ENCODE measurements at places on chromosomes 12 and 14.
A peak's percentile ranks its signal among the peaks of the same experiment; 100 is the strongest.

DNA sequence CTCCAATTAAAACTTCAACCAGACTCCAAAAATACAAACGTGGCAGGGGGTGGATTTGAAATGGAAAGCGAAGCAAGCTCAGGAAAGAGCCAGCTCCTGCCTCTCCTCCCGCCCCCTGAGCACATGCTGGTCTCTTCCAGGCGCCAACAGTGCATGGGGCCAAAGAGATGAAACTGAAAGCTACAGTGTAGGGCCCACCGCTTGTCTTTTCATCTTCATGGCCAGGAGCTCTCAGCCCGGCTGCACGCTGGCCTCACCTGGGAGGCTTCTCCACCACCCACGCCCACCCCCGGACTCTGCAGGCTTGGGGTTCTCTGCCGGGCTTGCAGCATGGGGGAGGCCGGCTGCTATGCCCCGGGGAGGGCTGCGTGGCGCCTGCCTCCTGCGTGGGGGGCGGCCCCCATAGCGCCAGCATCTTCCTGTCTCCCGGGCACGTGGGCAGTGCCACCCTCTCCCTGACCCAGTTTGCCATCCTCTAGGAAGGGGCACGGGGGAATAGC lies 2.0 kb downstream of the RIMBP2 start:
- no peak for DNase-seq

- no peak for DNase-seq
These were observed 43.5 kb downstream of the MIPOL1 start for GRCh38 chr14:37241198-37241597.

GRCh38 chr14:50666772-50667683 lies 1.1 kb downstream of the SAV1 start:
- DNase-seq, result peak; percentile 52

GRCh38 chr12:69512820-69513219 lies 42.6 kb downstream of the FRS2 start:
- DNase-seq, result no peak

DNA sequence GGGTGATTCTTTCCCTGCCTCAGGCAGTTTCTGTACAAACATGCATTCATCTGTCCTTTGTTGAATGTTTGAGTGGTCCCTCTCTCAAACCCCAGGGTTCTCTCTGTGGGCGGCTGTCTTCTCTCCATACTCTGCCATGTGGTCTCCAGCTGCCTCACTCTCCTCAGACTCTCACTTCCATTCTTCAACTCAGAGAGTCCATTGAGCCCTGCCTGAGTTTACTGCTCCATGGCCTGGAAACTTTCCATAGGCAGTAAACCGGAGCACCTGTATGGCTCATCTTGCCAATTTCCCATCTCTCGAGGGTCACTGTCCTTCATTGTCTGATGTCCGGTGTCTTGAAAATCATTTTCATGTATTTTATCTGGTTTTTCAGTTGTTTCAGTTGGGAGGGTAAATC lies 11.3 kb downstream of the C14orf132 start:
- no peak for DNase-seq

DNA sequence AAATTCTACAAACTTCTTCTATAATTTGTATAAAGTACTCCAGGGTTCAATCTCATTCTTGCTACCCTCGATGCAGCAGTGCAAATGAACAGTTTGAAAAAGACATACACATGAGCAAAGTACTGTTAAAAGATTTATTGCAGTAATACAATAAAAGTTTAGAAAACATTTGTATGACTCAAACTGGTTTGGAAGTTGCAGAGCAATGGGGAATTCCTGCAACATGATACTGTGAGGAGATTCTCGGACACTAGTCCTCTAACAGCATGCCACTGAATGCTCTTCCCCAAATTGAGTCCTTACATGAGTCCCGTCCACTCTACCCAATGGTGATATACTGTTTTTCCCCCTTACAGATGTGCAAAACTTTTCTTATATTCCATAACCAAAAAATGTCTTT lies 45.4 kb downstream of the ATG14 start:
- DNase-seq, result no peak

DNA sequence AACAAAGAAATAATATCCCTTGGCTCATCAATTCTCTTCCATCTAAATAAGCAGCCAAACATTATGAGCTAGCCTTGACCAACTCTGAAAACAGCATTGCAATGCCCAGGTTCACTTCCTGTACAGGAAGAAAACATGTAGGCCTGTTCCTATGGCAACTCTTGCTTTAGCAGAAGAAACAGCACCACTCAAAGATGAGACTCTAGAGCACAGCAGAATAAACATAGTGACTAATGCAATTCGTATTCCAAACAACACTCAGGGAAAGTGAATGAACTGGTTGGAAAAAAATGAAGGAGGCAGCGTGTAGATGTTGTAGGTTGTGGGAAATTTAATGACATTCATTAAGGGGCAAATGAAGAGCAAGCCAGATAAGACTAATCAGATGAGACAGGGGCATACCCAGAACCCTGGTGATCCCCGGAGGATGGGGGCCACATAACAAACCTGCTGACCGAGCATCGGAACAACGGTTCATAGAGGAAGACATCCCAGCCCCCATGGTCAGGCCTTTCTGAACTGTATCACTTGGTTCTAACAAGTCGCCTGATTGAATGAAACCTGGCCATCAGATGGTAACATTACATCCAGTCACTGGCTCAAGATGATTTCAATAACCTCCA lies 9.0 kb downstream of the ARHGDIB start:
- DNase-seq, result no peak

GRCh38 chr12:27464220-27464554 lies 17.7 kb downstream of the SMCO2 start:
- peak; percentile 81 for DNase-seq

DNA sequence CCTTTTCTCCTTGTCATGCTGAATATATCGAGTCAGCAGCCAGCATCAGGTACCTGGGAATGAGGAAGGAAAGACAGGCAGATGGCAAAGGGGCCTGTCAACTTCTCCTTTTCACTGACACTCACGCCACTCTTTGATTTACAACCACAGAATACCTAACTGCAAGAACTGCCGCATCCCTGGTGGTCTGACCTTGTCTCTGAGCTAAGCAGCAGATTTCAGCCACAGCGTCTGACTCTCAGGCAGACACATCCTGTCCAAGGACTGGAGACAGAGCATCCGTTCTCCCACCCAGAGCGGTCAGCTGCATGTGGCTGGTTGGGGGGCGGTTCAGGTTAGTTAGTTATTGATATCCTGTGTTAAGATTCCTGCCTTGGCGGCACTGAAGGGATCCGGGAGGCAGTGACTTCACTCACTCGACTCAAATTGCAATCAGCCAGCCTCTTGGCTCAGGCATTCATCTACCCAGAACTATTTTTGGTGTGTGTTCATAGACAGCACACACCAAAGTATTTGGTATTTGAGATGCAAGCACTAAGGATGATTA lies 11.2 kb upstream of the MAP1LC3B2 start:
- DNase-seq, result no peak

- DNase-seq, result no peak
These were observed 127.0 kb downstream of the TSPAN9 start for GRCh38 chr12:3204143-3204542.

GRCh38 chr12:58621126-58621525 lies 299.2 kb downstream of the LRIG3 start:
- no peak for DNase-seq

- DNase-seq, result no peak
These were observed 815.7 kb downstream of the NRXN3 start for GRCh38 chr14:78985668-78986381.

DNA sequence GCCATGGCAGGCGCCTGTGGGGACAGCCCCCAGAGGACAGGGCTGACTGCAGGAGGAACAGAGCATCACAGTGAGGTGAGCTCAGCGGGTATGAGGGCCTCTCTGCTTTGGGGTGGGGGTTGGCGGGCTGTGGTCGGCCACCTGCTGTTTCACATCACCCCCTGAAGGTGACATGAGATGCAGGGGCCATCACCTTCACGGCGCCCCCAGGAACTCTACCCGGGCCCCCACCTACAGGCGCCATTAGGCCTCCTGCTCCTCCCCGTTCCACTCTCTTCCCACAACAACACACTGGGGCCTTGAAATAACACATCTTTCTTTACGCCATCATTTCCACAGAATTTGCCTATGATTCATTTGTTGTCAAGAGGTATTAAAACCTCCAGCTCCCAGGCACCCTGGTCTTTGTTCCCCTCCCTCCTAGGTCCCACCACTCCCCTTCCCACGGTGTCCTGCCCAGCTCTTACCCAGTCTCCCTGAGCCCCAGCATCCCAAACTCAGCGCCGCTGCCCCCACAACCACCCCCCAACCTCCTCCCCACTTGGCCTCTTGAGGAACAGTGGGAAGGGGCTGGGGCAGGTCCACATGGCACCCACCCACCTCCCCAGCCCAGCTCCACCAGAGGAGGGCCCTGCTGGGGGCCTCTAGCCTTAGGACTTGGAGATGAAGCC lies 12.7 kb upstream of the HDAC7 start:
- no peak for DNase-seq

- no peak for DNase-seq
These were observed 141.8 kb upstream of the RASSF8 start for GRCh38 chr12:25816637-25817036.

- DNase-seq, result no peak
These were observed 8.1 kb upstream of the FGF23 start for GRCh38 chr12:4387607-4388006.

GRCh38 chr12:83823386-83824045 lies 1089.1 kb downstream of the SLC6A15 start:
- no peak for DNase-seq

DNA sequence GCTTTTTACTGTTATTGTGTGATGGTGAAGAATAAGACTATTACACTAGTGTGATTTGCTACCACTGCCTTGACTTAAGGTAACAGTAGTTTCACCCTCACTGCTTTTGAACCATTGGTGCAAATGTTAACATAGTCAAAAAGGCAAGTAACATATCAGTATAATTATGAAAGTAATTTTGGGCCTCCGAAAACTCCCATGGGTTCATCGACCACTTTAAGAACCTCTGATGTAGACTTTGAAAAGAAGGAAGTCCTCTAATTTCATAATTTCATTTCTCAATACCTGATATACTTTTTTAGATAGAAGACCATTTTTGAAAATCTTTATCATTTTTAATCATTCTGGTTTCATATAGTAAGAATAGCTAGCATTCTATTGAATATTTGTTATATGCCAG lies 57.7 kb downstream of the ETNK1 start:
- no peak for DNase-seq

- no peak for DNase-seq
These were observed 6.8 kb downstream of the KNTC1 start for GRCh38 chr12:122533856-122534255.

- no peak for DNase-seq
These were observed 398.8 kb upstream of the RGS6 start for GRCh38 chr14:71533390-71533789.

- no peak for DNase-seq
These were observed 160.1 kb upstream of the TMPO start for GRCh38 chr12:98355322-98355721.

DNA sequence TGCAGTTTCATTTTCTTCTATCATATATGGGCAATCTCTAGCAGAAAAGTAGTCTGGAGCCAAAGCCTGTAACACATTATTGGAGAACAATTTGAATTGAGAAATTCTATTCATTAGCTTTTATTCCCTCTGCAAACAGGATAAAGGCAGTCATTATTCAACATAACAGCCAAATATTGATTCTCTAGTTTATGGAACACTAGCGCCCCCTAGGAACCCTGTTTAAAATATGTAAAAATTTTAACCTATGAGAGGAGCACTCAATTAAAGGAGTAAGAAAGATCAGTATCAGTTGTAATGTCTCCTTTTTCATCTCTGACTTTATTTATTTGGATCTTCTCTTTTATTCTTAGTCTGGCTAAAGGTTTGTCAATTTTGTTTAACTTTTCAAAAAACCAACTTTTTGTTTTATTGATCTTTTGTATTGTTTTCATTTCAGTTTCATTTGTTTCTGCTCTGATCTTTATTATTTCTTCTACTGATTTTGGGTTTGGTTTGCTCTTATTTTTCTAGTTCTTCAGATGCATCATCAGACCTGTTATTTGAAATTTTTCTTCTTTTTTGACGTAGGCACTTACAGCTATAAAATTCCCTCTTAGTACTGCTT lies 4.8 kb upstream of the LMNTD1 start:
- DNase-seq, result no peak

DNA sequence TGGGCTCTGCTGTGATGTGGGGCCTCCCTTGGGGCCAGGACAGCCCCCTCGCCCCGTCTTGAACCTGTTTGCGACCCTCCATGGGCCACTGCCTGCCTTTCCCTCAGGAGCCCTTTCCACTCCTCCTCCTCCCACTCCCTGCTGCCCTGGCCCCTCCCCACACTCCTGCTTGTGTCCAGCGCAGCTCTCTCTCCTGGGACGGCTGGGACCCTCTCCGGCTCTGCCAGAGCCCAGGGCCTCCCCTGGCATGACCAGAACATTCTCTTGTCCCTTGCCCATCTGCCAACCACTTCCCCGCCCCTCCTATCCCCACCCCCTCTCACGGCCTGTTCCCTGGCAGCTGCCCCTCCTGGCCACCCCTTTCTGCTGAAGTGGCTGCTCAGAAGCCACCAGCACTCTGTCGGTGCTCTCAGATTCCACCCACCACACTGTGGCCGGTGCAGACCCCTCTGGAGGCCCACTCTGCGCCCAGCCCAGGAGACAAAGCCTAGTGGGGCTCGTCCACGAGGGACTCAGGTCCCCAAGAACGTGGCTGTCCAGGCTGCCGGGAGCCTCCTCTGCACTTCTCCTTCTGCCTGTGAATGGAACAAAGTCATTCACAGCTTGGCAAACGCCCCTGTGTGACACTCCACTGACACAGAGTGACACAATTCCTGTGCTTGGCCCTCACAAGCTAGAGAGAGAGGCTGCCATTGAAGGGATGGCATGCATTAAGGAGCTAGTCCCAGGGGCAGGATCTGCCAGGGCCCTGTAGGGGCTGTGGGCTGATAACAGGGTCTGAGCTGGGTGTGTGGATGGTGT lies 1.4 kb downstream of the ASPG start:
- peak; percentile 51 for DNase-seq

DNA sequence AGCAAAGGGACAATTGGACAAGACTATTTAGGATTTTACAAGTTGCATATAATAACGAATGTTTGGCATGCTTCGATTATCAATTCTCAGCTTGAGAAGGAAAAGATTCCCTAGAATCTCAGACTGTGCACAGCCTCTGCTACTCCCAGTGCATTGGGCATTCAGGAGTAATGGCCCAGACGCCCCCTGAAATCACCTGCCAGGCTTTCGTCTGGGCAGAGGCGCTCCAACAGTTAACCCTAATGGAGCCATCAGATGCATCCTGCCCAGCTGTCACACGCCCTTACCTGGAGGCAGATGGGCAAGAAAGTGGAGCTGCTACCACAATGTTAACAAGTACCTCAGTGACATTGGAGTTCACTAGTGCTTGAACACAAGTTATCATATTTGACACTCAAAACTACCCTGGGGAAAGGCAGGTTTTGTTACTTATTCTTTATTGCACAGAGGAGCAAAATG lies 927 bp upstream of the LRP6 start:
- no peak for DNase-seq

GRCh38 chr12:46916796-46917419 lies 91.1 kb upstream of the SLC38A4 start:
- no peak for DNase-seq

DNA sequence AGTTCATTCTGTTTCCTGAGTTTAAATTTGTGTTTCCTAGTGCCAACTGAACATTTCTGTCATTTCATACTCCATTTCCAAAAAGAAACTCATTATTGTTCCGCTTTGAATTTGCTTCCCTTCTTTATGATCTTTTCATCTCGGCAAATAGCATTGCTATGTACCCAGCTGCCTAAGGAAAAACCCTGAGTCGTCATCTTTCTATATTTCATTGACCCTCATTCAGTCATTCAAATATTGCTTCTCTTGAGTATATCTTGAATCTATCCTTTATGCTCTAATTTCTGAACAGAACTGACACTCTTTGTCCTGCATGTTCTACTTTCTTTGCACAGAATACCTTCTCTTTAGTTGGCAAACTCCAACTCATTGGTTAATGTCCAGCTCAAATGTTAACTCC lies 35.9 kb downstream of the ADIPOR2 start:
- DNase-seq, result no peak

All from ovary (tissue), 10 donors.